SHP77 treated with DMSO at 0.1 percent for 48 hours (cell line): ENCODE measurements at places on chromosomes 7 and 10.
A peak's percentile ranks its signal among the peaks of the same experiment; 100 is the strongest.

- no peak for DNase-seq
Measured at GRCh38 chr10:128103229-128103714, 23.0 kb downstream of the MKI67 start.

DNA sequence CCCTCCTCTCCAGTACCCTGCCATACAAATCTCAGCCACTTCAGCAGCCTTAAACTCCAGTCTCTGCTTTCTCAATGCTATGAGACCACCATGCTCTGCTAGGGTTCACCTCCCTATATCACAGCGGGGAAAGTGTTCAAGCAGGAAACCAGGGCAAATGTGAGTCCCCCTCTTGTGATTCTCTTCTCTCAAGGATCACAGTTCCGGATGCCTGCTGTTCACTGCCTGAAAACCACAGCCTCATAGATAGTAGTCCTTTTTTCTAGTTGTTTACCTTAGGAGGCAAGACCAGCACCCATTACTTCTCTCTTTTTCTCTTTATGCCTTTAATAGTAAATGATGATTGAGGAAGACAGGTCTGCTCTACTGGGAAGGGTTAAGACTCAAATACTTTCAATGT lies 100.8 kb downstream of the SGMS1 start:
- DNase-seq, result no peak

DNA sequence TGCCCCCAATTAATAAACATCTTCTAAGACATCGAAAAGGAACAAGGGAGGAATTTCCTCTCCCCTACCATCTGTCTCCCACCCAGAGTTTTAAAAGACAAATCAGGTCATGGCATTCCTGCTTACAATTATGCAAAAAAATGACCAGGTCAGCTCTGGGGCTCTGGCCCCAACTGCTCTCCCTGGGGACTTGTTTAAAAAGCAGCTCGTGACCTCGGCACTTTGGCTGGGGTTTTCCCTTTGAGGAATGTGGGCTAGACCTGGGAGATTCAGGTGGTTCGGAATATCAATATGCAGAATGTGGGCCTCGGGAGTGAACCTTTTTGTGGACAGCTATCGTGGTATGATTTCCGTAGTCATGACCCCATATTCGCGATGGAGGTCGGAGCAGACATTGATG lies 648 bp upstream of the RADIL start:
- no peak for DNase-seq

GRCh38 chr7:96669812-96670211 lies 39.8 kb downstream of the SEM1 start:
- no peak for DNase-seq

- no peak for DNase-seq
Measured at GRCh38 chr7:10821156-10821555, 152.5 kb upstream of the PHF14 start.

DNA sequence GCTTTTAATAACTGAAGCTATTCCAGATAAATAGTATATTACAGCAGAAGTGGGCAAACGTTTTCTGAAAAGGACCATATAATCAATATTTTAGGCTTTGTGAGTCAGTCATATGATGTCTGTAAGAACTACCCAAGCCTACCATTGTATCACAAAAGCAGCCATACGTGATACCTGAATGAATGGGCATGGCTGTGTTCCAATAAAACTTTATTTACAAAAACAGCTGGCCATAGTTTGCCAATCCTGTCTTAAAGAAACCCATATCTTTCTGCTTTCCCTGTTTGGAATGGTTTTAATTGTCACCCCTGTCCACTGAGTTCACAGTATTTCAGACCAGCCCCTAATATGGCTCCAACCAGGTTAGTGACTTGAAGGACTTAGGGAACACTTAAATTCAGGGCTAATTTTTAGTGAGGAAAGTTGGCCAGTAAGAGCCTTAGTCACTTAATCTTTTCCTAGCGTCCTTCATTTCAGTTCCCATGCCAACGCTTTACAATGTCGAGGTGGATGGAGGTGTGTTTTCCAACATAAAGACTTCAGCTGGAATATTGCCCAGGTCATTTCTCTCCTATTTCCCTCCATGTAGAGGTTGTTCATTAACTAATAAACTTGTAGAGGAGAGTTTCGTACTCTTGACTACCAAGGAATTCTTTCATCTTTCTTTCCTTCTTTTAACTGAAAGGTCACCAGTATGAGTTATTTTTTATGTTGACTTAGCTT lies 184.5 kb downstream of the TRIL start:
- DNase-seq, result peak; percentile 74

DNA sequence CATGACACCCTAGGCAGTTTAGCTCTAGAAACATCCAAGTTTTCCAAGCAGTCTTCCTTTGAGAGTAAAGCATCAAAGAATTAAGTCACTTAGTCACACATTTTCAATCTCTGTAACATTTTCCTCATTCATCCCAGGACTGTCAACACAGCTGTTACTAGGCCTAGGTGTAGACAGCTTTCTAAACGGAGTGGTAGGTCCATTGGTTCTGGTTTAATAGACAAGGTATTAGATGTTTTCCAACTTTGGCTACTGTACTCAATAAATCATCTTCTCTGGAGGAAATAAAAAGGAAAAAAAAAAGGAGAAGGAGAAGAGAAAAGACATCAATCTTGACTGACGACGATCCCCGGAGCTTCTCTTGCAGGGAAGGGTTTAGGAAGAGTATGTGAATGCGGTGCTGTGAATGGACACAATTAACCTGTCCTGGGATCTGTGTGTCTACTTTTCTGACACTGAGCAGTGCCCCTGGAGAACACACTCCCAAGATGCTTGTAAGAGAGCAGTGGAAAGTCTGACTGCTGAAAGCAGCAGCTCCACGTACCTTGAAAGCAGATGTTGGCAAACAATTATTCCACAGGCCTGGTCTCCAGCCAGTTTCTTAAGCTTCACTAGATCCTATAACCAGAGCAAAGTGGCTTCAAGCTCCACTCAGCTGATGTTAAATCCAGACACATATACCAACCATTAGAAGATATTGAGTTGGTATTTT lies 59.1 kb downstream of the CXCL12 start:
- DNase-seq, result no peak

DNA sequence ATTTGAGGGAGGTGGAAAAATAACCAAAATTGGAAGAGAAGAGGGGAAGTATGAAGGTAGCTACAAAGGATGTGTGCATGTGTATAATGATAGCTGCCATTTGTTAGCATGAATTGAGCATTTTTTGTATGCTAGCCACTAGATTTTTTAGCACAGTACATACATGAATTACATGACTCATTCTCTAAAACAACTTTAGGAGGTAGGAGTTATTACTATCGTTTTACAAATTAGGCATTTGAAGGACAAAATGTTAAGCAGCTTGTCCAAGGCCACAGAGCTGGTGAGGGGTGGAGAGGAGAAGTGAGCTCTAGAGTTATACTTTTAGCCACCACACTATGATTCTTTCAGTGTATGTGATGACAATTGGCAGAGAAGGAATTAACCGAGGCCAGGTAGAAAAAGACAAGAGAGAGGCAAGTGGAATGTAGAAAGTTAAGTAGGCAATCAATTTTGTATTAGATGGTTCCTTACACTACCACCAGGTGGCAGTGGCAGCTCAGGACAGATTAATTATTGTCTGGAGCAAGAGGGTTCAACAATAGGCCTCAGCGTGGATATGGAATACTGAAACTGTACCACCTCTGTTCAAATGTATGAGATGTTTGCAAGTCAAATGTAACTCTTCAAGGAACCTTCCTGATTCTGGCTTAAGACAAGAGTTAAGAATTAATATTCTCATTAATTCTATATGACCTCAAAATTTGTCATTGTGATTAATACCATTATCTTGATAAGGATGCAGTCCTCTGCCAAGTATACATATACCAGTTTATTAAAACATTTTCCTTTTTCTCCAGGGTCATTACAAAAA lies 128.0 kb downstream of the MBL2 start:
- no peak for DNase-seq

DNA sequence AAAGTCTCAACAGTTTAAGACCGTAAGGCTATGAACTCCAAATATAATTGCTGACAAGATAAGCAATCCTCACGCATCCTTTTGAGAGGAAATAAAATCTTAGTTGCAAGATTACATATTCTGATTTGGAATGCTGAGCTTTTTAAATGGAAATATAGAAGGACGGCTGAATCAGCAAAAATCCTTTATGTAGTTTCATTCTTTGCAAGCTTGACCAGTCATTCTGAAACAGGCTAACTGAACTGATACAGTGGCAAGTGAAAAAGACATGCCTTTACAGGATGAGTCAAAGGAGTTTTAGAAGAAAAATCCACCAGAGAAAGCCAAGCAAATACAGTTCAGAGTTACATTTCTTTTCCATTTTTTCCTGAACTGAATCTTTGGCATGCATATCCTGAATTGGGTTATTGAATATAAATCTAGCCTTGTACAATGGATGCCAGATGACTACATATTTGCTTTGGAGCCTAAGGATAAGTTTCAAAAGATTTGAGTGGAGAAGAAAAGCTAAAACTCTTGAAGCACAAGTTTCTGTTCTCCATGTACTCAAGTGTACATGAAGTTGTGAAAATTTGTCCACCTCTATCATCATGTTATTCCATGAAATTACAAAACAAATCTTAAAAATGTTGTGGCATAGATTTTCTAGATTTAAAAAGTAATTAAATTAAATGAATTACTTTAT lies 4.4 kb downstream of the VIM start:
- DNase-seq, result no peak

- DNase-seq, result no peak
Measured at GRCh38 chr7:116271161-116271913, 61.0 kb downstream of the TES start.

- DNase-seq, result no peak
Measured at GRCh38 chr7:2947058-2947780, 96.4 kb downstream of the CARD11 start.

GRCh38 chr7:126185959-126186580 lies 1066.7 kb downstream of the GRM8 start:
- DNase-seq, result no peak

GRCh38 chr7:112938863-112939573 lies 147.6 kb downstream of the GPR85 start:
- DNase-seq, result no peak

DNA sequence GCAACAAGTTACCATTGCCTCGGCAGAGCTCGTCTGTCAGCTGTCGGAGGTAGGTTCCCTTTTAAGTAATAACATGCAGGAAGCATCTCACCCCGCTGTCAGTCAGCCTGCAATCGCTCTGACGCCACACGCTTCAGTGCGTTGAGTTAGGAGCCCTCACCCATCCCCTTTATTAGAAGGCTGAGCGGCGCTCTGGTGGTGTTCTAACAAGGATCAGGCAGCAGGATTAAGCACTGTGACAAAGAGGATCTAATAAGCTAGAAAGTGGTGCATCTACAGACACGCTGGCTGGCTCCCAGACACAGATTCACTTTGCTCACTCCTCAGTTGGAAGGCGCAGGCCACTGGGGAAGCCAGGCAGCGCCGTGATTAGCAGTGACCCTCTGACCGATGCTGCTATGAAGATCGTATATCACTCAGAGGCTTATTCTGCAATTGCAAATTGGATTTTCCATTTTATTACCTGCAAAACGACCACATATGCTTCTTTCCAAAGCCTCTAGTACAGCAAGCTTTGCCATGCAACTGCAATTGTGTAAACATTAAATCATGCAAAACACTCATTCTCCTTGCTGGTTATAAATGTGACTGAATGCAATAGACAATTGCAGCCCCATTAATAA lies 117.7 kb downstream of the RSU1 start:
- no peak for DNase-seq

- DNase-seq, result no peak
Measured at GRCh38 chr7:132080967-132081668, 495.2 kb downstream of the PLXNA4 start.

GRCh38 chr10:108688314-108688713 lies 1235.0 kb downstream of the XPNPEP1 start:
- no peak for DNase-seq

DNA sequence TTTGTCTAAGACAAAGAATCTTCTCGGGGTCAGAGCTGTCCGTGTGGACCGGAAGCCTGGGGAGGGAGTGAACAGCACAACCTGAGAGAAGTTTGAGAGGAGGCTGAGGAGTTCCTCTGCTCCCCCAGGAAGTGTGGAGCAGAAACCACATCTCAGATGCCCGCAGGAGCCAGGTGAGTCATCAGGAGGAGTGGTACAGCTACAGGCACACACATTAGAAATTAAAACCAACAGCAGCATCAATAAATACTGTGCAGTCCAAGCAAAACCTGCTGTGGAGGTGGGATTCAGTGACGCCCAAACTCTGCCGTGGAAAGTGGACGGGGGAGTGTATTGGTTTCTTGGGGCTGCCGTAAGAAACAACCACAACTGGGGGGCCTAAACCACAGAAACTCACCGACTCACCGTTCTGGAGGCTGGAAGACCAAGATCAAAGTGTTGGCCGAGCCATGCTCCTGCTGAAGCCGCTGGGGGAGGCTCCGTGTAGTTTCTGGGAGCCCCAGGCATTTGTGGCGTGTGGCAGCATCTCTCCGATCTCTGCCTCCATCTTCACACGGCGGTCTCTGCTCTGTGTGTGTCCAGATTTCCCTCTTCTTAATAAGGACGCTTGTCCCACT lies 31.2 kb upstream of the GARS1 start:
- DNase-seq, result no peak

DNA sequence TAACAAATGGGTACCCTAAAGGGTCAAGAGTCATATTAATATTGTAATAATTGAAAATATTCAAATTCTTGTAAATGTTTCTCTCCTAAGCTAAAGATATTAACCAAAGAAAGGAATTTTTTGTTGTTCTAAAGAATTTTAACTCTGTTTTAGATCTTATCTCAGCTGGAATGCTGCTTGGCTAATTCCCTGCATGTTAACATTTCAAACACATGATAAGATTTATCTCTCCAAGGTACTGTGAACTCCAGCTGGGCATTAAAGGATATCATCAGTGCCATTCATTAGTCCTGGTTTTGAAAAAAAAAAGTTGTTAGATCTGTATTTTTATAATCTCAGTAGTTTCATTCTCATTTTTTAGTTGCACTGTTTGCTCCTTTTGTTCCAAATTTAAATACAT lies 76.9 kb downstream of the MAPK8 start:
- no peak for DNase-seq

GRCh38 chr10:37687581-37687980 lies 169.8 kb downstream of the ZNF248 start:
- no peak for DNase-seq

- no peak for DNase-seq
Measured at GRCh38 chr7:51138123-51139085, 178.2 kb downstream of the COBL start.

GRCh38 chr7:27634671-27635493 lies 27.8 kb downstream of the HIBADH start:
- no peak for DNase-seq

GRCh38 chr10:18158773-18159265 lies 18.6 kb downstream of the CACNB2 start:
- no peak for DNase-seq

GRCh38 chr7:27925573-27926201 lies 185.7 kb downstream of the TAX1BP1 start:
- no peak for DNase-seq
